ENCODE measurements at places on chromosomes 3 and 15.
A peak's percentile ranks its signal among the peaks of the same experiment; 100 is the strongest.

DNA sequence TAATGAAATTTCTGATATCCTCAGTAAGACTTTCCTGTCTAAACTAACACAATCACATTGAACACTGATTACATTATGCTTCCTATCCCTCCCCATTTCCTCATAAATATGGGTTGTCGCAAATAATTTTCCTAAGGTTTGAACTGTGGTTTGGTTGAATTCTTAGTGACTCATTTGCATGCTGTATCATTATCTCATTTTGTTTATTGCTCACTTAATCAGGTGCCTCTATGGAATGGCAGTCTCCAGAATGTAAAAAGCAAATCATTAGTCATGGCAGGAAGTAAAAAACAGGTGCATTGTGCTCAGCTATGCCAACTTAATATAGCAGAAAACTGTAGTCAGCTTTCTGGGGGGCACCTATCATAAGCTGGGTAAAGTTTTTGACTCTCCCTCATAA, 216.0 kb upstream of the ZBTB20 start:
- no peak for DNase-seq

DNA sequence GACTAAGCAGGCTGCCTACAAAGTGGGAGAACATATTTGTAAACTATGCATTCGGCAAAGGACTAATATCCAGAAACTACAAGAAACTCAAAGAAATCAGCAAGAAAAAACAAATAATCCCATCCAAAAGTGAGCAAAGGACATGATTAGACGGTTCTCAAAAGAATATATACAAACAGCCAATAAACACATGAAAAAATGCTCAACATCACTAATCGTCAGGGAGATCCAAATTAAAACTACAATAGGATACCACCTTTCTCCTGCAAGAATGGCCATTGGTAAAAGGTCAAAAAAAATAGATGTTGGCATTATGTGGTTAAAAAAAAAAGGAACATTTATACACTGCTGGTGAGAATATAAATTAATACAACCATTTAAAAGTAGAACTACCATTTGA, 259.6 kb upstream of the SLITRK3 start:
- no peak for DNase-seq

GRCh38 chr15:60021589-60022378, 17.7 kb downstream of the FOXB1 start:
- no peak for DNase-seq

GRCh38 chr3:177547711-177548350, 350.5 kb upstream of the TBL1XR1 start:
- no peak for DNase-seq

DNA sequence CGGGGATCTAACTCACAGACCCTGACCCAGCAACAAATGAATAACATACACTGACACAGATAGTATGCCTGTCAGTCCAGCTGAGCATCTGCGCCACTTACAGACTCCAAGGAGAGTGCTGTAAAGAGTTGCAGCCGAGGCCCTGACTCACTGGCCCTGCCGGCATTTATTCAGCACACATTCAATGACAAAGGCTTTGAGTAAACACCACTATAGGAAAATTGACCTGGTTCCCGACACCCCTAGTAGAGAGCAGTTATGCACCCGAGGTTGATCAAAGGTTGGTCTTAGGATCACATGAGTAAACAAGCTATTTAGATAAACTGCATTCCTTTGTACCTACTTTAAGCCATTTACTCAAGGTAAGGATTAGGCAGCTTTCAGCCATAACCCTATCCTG, 22.7 kb downstream of the LARS2 start:
- no peak for DNase-seq

DNA sequence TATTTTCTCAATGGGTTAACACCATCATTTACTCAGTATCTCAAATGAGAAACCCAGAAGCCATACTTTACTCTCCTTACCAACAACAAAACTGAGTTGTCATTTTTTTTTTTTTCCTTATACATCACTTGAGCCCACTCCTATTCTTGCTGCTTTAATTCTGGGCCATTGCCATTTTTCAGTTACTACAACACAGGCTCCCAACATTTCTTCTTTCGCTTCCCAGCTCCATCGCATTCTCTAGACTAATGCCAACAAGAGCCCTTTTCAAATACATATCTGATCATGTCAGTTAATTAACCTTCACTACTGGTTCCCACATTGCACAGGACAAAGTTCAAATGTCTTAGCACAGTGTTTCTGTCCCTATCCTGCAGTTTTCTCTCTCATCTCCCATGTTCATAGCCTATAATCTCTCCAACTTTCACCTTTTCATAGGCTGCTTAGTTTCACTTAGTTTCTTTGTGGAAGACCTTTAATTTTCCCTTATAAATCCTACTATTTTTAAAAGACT, 22.5 kb upstream of the ANXA2 start:
- DNase-seq = no peak

- DNase-seq = no peak
Measured at GRCh38 chr3:170485696-170486095, 67.0 kb downstream of the CLDN11 start.

DNA sequence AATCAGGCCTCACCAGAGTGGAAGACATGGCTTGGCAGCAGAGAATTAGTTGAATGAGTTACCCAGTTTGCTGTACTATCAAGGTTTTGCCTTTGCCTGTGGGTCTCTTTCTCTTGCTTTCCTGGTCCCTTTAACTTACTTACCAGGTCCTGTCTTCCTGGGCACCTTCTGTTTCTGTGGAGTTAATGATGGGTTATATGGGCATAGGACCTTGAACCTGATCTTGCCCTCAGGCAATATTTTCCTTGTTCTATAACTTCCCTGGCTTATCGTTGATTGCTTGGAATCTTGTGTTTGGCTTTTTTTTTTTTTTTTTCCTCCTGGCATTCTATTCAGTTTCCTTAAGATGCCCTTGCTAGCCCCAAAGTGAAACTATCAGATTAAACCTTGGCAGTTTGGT, 106.8 kb downstream of the HHLA2 start:
- no peak for DNase-seq

GRCh38 chr15:96359616-96360521, 29.4 kb downstream of the NR2F2 start:
- DNase-seq = no peak

- DNase-seq = no peak
Measured at GRCh38 chr3:83023086-83023485, 1261.6 kb upstream of the GBE1 start.

- no peak for DNase-seq
Measured at GRCh38 chr3:2657971-2658370, 452.2 kb downstream of the IL5RA start.

DNA sequence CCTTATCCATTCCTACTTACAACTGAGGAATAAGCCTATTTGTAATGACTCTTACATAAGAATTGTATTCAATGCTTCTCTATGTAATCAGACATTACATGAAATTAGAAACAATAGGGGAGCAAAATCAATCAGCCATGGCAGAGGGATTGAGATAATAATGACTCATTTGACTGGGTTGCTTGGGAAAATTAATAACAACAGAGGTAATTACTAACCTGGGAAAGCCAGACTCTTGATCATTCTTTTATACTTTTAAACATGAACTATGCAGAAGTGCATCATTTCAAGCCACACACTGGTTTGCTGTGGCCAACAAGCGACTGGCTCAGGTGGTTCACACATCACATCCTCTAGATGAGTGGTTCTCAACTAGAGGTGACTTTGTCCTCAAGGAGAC, 126.3 kb upstream of the CRBN start:
- DNase-seq = no peak

DNA sequence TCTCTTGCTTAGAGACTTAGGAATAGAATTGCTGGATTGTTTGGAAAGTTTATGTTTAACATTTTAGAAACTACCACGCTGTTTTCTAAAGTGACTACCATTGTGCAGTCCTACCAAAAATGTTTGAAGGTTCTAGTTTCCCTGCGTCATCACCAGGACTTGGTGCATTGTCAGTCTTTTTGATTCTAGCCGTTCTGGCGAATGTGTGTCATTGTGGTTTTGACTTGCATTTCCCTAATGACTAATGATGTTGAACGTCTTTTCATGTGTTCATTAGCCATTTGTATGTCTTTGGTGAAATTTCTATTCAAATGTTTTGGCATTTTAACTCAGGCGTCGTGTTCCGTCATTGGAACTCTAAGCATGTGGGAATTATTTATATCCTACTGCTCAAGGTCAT, 58.0 kb downstream of the CHD2 start:
- DNase-seq = peak; percentile 36

Data from T-helper 1 cell (primary cell).